Common myeloid progenitor, CD34-positive (primary cell): ENCODE measurements at places on chromosomes 4 and X.
A peak's percentile ranks its signal among the peaks of the same experiment; 100 is the strongest.

- DNase-seq, result no peak
Observed at GRCh38 chr4:153206534-153206933, 2.3 kb downstream of the TRIM2 start.

GRCh38 chrX:74492720-74493201, 71.5 kb downstream of the SLC16A2 start:
- peak; percentile 3 for DNase-seq

GRCh38 chr4:115660465-115660864, 547.0 kb upstream of the NDST4 start:
- no peak for DNase-seq

- no peak for DNase-seq
Observed at GRCh38 chrX:32480019-32480418, 731.3 kb downstream of the DMD start.

- DNase-seq, result no peak
Observed at GRCh38 chr4:160180211-160180610, 1077.3 kb downstream of the RAPGEF2 start.

DNA sequence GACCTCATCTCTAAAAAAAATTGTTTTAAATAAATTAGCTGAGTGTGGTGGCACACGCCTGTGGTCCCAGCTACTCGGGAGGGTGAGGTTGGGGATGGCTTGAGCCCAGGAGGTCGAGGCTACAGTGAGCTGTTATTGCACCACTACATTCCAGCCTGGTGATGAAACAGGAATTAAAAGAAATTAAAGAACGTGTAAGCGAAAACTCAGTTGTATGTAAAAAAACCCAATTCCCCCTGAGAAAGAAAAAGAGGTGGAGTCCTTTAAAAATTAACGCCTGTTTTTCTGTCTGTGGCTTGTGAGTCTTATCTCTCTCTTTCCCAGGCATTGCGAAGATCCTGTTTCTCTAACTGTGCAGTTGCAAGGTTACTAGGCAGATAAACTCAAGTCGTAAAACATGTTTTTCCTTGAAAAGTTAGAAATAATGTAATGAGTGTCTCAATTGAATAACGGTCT, 22.1 kb downstream of the EPGN start:
- peak; percentile 82 for DNase-seq

- peak; percentile 10 for DNase-seq
Observed at GRCh38 chr4:76950956-76951671, 1.6 kb downstream of the SEPTIN11 start.

DNA sequence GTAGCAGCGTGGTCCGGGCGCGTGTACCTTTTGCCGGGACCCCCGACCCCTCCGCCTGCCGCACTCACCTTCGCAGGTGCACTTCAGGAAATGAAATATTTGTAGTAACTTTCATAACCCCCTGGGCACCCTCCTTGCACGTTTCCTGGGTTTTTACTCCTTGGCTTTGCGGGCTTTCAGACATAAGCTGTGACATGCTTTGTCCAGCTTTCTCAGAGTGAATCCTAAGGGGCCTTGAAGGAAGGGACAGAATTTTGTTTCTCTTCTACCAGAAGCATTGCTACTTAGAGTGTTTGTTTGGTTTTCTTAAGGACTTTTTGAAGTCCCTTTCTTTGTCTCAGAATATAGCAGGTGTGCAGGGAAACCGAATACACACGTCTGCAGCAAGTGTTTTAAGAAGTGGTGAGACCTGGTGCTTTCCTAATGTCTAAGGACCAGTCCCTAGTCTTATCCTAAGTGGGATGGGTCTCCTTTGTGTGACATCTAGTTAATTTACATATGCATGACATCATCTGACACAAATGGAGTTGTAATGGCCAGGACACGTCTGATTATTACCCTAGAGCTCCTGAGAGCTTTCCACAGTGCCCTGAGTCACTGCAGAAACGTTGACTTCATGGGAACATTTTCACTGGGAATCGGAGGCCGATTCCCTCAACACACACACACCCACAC, 1.3 kb downstream of the FAM149A start:
- DNase-seq, result peak; percentile 12

DNA sequence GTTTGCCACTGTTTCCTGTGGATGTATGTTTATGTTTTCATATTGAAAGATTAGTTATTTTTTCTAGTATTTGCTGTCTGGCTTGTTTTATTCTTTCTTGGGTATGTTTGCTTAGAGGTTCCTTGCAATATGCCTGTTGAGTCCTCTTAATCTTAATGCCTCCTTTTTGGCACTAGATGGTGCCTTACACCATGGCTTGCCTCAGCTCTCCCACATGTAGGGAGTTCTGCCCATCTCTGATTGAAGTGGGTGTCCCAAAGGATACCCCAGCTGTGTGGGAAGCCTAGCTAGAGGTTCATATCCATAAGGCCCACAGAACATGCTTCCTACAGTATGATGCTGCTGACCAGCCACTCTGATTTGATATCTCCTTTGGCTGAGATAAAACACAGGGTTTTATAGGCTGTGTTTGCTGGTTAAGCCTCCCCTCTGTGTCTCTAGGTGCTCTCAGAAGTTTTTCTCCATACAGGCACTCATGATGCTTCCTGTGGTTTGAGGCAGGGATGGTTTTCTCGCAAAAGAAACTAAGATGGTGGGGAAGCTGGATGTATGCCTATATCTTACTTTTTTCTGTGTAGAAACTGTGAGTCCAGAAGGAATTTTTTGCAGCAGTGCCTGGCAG, 162.4 kb downstream of the ASB9 start:
- no peak for DNase-seq

GRCh38 chr4:38332699-38333098, 331.3 kb upstream of the KLF3 start:
- no peak for DNase-seq

- DNase-seq, result no peak
Observed at GRCh38 chr4:1988327-1988724, 20.4 kb downstream of the NELFA start.

GRCh38 chr4:115514675-115515074, 401.3 kb upstream of the NDST4 start:
- DNase-seq, result no peak

DNA sequence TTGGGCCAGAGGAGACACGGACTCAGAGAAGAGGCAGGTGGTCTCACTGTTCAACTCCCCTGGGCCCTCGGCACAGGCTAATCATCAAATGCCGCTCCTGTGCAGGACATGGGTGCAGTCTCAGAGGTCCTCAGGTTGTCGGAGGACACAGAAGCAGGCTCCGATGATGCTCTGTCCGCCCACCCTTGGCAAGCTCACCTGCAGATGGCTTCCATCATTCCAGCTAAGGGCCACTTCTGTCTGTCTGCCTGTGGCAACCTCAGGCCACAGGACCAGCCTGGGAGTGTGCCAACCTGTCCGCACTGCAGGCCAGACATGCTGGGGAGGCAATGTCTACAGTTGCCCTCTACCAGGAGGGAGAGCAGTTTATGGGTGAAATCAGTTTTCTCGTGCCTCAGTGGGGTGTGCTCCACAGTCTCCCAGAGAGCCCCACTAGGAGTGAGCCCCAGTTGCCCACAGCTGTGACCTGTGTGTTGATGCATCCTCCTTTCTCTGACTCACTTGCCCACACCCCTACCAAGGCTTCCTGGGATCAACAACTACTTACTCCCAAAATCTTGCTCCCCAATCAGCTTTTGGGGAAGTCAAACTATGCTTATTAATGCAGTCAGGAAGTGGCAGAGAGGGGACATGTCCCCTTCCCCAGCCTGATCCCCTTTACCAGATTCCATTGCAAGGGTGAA, 55.9 kb downstream of the HTRA3 start:
- no peak for DNase-seq

DNA sequence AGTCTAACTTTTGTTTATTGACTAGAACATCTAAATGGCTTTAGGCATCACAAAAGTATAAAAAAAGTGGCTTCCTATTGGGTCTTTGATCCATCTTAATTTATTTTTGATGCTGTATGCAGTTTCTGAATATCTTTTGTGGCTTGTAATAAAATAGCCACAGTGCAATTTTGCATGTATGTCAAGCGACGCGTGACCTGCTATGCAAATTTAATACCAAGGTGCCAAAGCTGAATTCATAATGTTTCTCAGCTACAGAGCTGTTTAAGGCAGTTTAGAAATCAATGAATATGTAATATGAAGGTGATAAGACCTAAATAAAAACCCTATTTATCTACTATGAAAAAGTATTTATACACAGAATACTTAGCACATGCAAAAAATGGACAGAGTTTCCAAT, 197.8 kb downstream of the AFF2 start:
- DNase-seq, result no peak

- no peak for DNase-seq
Observed at GRCh38 chr4:152352622-152353116, 183.2 kb downstream of the FBXW7 start.

- no peak for DNase-seq
Observed at GRCh38 chr4:182645511-182645910, 271.7 kb downstream of the DCTD start.

GRCh38 chr4:8917321-8917811, 45.7 kb upstream of the HMX1 start:
- DNase-seq, result no peak

DNA sequence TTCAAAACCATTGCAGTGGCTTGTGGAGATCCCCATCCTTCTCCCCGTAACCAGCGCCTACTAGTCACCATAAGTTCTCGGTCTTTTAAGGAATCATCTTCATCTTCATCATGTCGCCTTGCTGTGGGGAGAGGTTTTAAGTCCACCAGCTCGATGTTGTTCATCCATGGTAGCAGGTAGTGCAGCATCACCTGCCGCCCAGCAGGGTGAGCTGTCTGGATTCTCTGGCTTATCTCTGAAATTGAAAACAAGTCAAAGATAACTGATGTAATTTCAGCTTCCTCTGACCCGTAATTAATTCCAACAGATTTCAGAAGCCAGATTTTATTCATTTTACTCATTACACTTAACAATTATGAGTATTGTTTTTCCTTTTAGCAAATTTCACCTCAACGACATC, 67.4 kb downstream of the ZAR1 start:
- peak; percentile 25 for DNase-seq

DNA sequence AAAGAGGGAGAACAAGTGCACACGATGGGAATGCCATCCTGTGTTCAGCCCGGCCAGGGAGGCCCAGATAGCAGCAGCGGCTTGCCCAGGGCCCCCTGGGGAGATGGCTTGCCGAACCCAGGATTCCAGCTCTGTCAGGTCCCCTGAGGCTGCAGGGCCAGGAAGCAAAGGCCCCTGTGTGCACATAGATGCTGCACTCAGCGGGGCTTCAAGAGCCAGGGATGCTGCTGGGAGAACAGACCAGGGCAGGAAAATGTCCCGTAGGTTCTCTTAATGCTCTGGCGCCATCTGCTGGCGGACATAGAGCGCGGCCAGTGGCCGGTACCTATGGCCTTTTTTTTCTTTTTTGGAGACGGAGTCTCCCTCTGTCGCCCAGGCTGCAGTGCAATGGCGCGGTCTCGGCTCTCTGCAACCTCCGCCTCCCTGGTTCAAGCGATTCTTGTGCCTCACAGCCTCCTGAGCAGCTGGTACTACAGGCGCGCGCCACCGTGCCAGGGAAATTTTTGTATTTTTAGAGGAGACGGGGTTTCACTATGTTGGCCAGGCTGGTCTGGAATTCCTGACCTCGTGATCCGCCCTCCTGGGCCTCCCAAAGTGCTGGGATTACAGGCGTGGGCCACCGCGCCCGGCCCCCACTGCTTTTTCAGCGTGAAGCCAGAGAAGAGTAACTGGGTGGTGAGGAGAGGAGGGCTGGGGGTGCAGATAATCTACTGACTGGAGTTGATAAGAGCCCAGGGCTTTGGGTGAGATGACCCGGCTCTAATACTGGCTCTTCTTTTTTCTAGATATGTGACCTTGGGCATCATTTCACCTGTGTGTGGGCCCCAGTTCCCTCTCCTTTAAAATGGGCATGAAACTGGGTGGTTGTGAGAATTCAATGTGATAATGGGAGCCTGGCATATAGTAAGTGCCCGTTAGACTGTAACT, 22.5 kb downstream of the MED28 start:
- peak; percentile 79 for DNase-seq
